Activated naive CD4-positive, alpha-beta T cell (primary cell): ENCODE measurements at places on chromosomes 1 and 21.

DNA sequence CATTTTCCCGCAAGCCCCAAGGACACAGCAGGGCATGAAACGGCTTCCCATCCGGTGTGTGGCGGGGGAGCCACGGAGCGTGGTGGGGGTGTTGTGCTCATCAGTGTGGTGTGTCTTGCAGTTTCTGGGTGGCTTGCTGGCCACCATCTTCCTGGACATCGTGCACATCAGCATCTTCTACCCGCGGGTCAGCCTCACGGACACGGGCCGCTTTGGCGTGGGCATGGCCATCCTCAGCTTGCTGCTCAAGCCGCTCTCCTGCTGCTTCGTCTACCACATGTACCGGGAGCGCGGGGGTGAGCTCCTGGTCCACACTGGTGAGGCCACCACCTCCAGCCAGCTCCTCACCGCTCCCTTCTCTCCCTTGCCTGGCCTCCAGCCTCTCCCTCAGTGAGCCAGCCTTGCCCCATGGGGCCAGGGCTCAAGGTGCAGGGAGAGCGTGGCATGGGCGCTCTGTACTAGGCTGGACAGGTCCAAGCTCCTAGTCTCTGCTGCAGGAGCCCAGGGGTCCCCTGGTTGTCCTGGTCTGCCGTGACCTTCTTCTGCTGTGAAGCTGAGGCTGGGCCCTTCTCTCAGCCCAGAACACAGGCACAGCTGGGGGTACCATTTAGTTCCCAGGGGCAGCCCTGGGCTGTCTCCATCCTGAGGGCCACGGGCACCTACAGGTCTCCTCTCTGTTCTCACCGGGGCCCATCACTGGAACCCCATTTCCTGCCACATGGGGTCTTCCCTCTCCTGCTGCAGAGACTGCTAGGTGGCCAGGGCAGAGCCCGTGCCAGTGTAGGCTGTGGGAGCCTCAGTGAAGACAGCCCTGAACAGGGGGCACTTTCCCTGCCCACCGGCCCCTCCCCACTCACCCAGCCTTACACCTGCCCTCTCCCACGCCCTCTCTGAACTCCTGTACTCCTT is 12.6 kb downstream of the AGTRAP start:
- DNase-seq = no peak

DNA sequence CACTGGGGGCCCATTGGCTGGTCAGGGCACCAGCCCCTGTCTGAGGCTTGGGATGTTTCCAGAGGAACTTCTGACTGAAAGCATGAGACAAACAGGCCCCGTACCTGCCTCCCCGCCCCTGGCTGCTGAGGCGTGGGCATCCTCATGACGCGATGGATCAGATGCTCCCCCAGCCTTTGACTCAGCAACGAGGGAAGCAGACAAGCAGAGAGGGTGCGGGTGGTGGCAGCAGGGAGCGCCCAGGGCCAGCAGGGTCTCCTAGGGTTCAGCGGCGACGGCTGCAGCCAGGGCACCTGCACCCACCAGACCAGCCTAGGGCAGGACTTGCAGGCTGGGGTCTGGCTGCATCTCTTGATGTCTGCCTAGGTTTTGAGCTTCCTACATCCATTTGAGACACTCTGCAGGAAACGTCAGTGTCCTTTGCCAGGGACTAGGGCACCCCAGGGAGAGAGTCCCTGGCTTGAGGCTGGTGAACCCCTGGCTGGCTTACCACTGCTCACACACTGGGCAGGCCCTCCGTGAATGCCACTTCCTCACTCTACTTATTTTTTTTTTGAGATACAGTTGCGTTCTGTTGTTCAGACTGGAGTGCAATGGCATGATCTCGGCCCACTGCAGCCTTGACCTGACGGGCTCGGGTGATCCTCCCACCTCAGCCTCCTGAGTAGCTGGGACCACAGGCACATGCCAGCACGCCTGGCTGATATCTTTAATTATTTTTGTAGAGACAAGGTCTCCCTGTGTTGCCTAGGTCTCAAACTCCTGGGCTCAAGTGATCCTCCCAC is 63.3 kb downstream of the DHRS3 start:
- no peak for DNase-seq

DNA sequence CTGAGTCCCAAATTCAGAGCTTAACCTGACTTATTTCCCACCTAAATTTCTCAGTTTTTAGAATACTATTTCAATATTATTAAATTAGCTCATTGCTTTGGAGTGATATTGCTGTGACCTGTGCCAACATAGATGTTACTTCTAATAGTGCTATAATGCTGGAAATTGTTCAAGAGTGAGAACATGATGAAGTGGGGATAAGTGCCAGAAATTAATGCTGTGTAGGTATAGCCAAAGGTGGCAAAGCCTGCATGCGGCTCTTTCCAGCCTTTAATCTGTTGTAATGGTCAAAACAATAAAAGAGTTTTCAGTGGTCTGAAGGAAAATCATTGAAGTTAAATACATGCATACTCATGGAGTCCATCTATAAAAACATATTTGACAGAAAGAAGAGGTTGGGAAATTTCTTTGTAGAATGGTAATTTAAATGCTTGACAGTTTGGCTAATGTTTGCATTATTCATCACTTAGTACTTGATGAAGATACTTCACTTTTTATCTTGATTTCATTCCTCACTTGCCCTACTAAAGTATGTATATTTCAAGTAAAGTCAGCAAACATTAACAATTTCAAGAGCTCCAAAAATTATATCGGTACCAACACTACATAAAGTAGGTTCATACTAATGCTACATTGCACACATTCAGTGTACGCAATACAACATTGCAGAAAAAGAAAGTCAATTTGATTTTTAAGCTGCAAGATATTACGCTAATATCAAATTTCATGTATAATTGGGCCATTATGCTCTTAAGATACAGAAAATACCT is 82.1 kb downstream of the OLFM3 start:
- DNase-seq = no peak

DNA sequence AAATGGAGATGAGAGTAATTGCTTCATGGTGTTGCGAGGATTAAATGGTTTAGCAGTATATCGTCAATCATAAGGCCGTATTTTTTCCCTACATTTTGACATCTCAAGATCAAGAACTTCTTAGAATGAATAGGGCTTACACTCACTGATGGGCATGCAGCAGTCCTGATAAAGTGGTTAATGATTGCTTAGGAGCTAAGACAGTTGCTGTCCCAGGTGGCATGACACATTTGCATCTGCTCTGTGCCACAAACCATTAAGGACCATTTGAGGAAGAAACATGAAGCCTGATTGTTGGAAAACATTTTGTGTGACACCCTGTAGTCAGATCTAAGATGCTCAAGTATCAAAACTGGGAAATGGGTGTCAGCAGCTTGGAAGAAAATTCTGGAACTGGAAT is 81.0 kb upstream of the SGIP1 start:
- DNase-seq = no peak

DNA sequence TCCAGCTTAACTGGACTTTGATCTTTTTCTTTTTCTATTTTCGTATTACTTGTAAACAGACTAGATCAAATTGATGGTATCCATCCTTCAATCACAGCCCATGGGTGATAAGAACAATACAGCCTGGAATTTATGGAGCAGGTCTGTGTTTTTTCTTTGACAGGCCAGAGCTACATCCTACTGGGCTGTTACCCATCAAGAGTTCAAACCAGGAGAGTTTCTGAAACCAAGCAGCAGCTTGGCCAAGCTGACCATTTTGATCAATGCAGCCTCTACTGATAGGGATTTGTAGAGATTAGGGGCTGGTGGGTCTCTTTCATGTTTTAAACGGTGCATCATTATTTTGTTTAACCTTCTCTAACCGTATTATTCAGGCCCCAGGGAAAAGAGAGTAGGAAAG is 24.3 kb upstream of the CCDC190 start:
- DNase-seq = no peak

DNA sequence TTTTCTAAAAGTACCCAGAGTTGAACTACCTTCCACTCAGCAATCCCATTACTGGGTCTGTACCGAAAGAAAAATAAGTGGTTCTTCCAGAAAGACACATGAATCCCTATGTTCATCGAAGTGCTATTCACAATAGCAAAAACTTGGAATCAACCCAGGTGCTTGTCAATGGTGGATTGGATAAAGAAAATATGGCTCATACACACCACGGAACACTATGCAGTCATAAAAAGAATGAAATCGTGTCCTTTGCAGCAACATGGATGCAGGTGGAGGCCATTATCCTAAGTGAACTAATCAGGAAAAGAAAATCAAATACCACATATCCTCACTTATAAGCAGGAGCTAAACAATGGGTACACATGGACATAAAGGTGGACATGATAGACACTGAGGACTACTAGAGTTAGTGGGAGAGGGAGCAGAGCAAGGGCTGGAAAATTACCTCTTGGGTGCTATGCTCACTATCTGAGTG is 32.9 kb upstream of the JUN start:
- no peak for DNase-seq

GRCh38 chr21:36535618-36536241 is 55.8 kb upstream of the CLDN14 start:
- no peak for DNase-seq

DNA sequence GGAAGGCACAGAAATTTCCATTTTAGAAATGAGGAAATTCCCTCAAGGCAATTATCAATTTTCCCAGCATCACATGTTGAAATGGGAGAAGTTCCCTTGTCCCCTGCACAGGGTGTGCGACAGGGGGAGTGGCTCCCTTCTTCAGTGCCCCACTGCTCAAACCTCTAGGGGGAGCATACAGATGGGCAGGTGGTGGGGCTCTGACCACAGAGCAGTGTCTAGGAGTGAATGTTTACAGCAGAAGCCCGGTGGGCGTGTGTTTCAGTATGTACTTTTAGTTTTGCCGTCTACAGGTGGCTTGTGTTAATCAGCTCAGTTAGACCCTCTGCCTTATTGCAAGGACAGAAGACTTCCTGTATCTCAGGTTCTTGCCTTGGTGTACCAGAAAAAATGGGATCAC is 493.7 kb upstream of the PLXNA2 start:
- no peak for DNase-seq
